Stimulated activated CD4-positive, alpha-beta T cell treated with anti-CD3 and anti-CD28 coated beads, Interleukin-1b, Interleukin-23, amount 100 ng/mL, for 1 hour (primary cell): ENCODE measurements at places on chromosomes 12 and 14.

GRCh38 chr12:22792138-22792537 lies 167.2 kb downstream of the ETNK1 start:
- DNase-seq, result no peak

- DNase-seq, result no peak
These were observed 8.2 kb upstream of the DHRS2 start for GRCh38 chr14:23627961-23628360.

DNA sequence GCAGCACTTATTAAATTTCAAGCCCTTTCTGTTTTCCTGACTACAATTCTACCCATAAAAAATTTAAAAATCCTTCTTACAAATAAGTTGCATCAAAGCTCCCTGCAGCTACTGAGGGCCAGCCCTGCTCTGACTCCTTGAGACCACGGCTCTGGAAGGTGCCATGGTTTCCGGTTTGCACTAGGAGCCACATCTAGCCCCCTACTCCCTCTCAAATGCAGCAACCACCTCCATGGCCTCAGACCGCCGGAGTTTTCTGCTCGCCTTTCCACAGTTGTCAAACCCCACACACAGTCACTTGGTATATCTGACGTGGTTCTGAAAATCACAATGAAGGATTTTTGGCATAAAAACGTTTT lies 30.1 kb downstream of the P2RX4 start:
- no peak for DNase-seq

DNA sequence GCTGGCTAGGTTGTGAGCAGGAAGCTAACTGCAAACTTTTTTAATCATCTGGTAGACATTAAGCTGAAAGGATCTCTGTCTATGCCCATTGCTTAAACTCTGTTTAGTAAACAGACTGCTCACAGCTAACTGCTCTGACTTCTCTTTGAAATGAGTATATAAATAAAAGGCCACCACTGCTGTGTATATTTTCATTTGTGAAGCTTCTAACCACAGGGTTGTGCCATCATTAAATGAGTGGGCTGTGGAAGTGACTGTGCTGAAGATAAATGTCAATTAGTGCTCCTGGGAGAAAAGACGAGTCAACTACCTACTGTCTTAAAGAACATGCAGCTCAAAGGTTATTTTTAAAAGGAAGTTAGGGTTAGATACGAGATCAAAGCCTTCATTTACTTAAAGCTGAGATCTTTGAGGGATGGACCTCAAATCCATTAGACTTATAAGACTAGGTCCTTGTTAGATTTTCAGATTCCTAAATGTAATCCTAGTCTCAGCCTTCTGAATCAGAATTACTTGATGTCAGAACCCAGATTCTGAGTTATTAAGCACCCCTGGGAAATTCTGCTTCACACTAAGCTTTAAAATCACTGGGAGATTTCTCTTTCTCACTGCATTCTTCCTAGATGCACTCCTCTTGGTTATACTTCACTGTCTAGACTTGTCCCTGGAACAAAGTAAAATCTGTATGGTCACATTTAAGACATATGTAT lies 213.1 kb upstream of the FLRT2 start:
- no peak for DNase-seq

DNA sequence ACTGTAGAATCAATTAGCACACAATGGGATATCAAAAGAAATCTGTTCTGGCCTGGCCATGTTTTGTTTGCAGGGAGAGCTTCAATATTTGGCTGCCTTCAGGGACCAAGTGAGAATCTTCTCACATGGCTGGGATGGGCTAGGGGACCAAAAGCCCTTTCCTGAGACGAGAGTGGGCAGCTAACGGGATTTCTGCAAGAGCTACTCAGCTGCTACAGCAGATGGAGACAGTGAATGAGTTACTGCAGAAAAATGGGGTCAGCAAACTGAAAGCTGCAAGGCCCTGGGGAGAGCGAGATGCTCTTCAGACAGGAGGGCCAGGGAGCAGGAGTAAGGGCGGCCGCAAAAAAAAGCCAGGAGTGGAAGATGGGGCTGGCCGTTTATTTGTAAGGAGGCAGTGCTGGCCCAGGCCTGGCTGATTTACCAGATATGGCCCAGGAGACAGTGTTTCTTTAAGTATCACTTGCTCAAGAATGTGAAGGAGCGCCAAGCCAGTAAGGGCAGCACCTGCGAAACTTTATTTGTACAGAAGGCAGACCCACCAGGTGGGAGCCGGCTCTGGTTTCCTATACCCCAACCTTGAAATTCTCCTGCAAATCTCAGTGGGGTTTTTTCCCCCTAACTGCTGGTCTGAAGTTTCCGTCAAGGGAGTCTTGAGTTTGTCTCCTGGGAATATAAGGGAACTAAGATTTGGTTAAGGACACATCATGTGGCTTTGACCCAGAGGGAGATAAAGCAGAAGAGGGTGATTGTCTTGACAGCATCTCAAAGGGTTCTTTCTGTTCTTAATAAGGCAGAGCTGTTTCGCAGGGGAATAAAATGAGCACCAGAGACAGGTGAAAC lies 57.8 kb downstream of the SSH1 start:
- DNase-seq, result no peak

DNA sequence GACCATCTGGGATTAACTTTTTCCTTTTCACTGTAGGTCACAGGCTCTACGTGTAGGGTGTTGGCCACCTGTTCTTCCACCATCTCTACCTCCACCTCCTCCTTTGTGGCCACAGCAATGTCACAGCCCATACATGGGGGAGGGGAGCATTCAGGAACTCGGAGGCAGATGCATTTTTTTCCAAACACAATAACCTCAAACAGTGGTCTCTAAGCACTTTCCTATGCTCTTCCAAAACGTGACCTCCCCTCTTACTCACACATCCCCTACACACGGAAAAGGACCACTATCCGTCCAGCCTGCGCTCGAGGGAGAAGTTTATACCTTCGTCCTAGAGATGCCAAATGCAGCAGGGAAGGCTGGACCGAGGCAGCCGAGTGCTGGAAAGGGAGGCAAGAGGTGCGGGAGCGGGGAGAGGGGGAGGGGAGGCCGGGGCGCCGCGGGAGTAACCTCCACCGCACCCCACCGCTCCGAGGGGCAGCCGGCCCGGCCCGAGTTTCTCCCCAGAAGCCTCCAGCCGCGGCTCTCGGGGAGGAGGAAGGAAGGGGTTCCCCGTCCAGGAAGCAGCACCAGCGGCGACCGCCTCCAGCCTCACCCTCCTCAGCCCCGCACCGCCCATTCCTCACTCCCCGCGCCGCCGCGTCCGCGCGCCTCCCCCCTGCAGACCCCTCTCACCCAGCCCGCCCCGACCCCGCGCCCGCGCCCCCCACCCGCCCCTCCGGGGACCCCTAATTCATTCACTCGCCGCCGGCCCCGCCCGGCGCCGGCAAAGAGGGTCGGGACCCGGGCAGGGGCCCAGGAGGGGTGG lies 594 bp downstream of the KRAS start:
- DNase-seq, result no peak

GRCh38 chr12:5796959-5797225 lies 148.2 kb downstream of the ANO2 start:
- no peak for DNase-seq

DNA sequence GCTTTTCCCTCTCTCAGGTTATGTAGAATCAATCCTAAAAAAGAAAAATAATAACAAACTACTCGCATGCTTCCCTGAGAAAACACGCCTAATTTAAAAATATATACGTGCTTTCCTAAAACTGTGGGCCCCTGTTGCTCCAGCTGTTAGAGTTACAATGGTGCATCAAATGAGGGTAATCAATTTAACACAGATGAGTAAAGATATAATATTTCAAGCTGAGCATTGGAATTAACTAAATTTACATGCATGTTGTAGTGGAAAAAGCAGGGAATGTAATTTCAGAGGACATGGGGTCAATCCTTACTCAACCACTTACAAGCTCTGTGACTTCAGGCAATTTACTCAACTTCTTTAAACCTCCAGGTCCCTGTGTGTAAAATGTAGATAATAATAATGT lies 22.4 kb upstream of the LGR5 start:
- no peak for DNase-seq

DNA sequence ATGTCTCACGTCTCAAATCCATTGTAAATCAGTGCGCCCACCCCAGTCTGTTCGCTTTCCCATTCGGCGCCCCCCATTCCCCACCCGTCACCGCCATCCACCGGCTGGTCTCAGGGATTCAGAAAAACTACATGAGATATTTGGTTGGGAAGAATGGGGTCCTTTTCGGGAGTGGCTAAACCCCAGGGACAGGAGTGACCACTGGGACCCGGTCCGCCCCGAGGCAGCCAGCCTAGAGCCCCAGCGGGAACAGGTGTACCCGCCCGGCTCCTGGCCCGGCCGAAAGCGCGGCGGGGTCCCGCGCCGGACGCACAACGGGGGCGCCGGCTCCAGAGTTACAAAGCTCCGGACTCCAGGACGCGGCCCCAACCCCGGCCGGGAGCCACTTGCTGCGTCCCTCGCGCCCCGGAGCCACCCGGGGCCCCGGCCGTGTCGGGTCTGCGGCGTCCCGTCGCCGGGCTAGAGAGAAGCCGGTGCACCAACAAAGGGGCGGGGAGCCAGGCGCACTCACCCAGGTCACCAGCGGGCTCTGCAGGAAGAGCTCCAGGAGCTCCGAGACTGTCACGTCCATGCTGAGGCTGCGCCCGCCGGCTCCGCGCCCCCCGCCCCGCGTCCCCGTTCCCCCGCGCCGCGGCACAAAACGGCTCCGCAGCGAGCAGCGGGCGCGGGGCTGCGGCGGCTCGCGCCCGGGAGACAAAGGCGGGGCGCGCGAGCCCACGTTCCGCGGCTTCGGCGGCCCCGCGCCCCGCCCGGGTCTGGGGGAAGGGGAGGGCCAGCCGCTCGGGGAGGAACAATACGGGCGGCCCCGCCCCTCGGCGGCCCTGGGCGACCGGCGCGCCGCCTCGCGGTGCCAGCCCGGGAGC lies at the start of gene CCDC88C:
Gene CCDC88C, minus strand, starts transcription at position 701 of the 863 bp plus-strand sequence. Its CDS starts 130 bp downstream, at position 571.
- no peak for DNase-seq

DNA sequence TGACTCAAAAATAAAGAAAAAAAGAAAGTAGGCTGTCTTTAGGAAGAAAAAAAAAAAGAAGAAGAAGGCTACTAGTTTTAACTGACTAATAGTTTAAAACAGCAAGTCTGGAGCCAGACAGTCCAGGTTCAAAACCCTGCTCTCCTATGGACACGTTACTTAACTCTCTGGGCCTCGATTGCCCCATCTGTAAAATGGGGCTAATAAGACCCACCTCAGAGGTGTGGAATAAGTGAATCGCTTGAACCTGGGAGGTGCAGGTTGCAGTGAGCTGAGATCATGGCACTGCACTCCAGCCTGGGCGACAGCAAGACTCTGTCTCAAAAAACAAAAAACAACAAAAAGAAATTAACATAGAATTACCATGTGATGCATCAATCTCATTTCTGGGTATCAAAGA lies 10.5 kb upstream of the SCARB1 start:
- no peak for DNase-seq

DNA sequence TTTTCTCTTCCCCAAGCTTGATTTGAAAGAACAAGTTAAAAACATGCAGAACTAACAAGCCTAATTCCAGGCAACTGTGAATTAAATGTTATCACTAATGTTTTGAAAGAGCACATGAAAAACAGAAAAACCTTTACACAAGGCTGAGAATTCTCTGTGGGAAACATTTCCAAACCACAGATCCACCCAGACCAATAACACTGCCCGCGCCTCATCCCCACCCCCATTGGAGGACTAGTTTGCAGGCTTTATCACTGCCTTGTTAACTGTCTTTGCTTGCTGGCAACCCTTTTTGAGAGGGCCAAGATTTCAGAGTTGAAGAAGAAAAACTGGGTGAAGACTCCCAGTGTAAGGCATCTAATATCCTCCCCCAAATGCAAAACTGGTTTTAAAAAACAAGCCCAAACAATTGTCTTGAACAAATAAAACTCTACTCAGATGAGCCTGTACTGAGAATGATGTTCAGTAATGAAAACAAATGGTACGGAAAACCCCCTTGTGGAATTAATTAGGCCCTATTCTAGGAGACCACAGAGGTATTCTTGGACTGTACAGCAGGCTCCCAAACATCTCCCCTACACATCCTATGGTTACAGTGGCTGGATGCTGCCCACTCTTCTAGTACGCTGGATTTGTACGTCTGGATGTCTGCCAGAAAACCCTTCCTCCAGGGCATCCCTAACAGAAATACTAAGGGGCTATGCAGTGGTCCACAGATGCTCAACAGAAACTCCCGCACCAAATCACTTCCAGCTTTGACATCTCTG lies 5.8 kb downstream of the MAX start:
- no peak for DNase-seq

DNA sequence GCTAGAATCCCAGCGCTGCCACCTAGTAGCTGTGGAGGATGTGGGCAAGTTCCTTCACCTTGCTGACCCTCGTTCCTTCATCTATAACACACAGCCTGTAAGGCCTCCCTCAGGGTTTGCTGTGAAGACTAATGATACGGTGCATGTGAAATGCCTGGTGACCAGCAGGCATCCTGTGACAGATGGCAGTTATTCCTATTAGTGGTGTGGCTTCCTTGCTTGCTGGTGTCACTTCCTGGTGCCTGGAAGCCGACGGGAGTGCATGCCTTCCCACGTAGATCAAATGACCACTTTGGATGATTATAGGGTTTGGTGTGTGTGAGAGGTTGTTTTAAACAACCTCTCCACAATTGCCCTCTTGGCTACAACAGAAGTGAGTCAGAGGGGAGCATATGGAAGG lies 894.9 kb downstream of the VRK1 start:
- DNase-seq, result no peak

- no peak for DNase-seq
These were observed 121.6 kb downstream of the MGAT4C start for GRCh38 chr12:86134561-86134960.

DNA sequence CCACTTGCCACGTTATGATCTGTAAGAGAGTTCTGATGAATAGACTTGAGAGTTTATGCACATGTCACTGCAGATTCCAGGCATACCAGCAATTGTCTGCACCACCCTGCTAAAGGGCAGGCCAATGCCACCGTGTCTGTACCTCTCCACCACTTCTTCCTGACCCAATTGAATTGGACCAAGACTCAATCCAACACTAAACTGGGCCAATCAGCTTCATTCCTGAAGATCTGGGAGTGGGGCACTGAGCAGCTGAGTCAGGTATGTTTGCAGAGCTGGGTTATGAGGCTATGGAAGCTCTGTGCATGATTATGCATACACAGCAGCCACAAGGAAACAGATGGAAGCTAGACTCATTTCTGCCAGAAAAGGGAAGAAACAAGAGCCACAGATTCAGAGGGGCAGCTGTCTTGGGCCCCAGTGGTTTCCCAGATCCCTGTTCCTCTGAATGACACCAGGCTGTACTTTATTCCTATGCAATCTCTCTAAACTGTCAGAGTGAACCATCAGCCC lies 28.0 kb downstream of the DAO start:
- DNase-seq, result no peak

DNA sequence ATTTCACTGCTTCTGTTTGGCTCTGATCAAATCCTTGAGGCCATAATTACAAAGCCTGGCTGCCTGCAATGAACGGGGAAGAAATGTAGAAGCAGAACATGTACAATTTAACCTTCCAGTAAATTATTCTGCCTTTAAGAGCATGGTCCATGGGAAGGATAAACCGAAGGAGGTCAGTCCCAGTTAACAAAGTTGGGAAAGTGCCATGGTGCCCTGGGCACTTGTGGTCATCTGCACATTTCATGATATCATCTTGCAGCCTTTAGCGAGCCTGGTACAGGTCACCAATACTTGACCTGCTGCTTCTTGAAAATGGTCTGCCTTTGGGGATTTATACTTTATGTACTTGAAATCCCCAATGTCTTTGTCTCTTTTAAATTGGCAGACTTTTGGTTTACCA lies 175.9 kb upstream of the KITLG start:
- no peak for DNase-seq
